ENCODE measurements at places on chromosomes 12 and 14. TPM values are rescaled to one million over a fixed set of nuclear protein-coding genes. Genes with fewer than 3 reads are reported as not detected.

Gene TAS2R42
- total RNA-seq: not detected

Gene KRT79
- total RNA-seq: not detected

Gene LGR5
- total RNA-seq: 5.2 TPM

Gene SIX1
- not detected for total RNA-seq

Gene DPPA3
- not detected for total RNA-seq

GRCh38 chr12:27651201-27651600 lies 45.0 kb upstream of the REP15 start:
- no peak for DNase-seq

DNA sequence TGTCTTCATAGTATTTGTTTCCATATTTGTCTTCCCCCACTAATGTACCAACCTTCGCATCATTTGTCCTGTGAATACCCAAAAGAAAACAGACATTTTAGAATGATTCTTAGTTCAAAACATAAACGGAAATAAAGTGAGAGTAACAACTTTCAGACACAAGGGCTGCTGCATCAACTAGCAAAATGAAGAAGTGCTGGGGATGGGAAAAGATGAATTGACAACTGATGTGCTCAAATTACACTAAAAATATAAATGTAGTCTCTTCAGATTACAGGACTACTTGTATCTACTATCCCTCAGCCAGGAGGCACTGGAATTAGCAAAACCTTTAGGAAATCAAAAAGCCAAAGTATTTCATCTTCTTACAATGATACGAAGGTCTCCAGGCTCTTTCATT lies 743 bp downstream of the NDUFA12 start:
- DNase-seq: no peak

GRCh38 chr14:50620341-50620740 lies 47.8 kb downstream of the SAV1 start:
- DNase-seq: no peak

DNA sequence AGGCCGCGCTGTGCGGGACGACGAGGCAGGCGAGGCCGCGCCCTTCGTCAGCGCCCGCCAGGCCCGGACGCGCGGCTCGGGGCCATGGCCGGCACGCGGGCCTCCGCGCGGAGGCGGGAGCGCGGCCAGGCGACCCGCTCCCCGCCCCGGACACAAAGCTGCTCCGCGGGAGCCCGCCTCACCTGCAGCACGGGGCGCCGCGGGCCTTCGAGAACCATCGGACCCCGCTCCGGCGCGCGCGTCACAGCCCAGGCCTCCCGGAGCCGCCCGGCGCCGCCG lies 342 bp downstream of the DICER1 start:
- no peak for DNase-seq

DNA sequence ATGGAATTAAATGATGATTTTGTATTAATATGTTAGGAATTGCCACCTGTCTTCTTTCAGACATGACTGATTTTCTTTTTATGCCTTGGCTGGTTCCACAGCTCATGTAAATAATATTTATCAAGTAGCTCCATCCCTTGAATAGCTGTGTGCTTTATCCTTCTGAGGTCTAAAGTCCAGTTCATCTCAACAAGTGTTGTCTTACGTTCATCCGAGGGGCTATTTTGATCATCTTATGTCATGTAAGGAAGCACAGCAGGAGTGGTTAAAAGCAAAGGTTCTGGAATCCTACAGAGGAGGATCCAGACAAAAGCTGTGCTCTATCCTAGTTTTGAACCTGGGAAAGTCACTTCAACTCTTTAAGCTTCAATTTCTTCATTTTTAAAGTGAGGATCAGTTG lies 123.7 kb upstream of the ATP2B1 start:
- no peak for DNase-seq

DNA sequence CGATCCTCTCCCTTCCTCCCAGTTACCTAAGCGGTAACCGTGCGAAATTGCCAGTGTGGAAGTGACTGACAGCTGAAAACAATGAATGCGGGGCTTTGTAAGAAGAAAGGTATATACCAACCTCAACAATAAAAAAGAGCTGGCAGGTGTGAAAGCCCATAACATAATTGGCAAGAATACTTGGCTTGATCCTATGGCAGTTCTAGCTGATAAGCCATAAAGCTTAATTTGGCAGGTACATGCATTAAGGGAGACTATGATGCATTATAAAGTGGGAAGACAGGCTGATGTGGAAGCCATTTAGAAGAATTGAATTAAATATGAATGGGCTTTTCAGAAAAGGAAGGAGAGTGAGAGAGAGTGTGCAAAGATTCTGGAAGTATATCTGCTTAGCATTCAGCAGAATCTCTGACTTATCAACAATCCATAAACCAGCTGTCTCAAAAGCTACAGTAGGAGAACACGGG lies 71.3 kb downstream of the CRACR2A start:
- no peak for DNase-seq

DNA sequence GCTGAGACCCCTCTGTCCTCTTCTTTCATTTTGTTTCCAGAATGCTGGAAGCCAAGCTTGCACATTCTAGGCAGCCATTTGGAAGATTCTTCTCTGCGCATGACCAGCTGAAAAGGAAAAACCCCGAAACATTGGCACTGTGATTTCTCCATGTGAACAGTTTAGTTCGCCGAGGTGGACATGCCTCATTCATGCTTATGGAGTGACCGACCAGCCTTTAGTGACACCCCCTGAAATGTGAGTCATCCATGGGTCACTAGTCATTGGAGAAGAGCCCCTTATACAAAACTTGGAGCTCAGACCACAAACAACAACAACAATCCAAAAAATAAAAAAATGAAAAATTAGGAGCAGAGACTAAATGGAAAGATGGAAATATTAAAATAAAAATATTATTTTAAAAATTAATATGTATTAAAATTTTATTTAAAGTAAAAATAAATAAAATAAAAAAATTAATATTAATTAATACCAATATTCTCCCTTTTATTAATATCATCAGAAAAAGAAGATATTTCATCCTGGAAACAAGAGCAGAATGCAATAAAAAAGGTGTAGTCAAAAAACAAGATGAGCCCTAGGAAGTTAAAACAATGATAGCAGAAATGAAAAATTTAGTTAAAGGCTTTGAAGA lies 9.5 kb upstream of the KRT7 start:
- no peak for DNase-seq

- no peak for DNase-seq
These were observed 103.8 kb downstream of the OSBPL8 start for GRCh38 chr12:76455582-76456345.

GRCh38 chr14:32754209-32754608 lies 184.5 kb upstream of the NPAS3 start:
- DNase-seq: no peak

DNA sequence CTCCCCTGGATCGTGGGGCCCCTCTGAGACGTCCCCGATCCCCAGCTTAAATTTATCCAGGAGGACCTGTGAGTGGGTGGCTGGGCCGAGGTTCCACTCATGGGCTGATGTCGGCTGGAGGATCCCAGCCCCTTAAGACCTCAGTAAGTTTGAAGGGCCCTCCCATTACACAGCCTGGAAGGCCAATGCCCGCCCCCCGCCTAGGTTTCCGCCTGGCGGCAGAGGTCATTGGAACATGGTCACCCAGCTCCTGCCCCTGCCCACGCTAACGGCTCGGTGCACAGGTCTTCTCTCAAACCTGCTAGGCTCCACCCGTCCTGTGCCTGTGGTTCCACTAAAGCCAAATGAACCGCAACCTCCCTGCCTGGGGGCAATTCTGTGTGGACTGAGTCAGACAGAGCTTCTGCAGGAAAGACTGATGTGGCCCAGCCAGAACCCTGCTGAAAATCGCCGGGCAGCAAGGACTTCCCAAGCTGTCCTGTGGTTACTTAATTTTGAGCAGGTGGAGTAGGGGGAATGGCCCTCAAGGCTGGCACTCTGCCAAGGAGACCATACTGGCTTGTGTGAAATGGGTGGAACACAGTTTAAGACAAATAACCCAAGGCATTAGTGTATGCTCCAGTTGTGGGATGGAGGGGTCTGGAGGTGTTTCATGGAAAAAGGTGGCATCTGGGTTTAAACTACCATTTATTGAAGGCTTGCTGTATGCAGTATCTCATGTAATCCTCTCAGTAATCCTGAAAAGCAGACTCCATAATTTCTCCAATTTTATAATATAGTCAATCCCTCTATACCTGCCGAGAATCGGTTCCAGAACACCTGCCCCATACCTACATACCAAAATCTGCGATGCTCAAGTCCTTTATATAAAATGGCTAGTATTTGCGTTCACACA lies 903 bp upstream of the NT5DC3 start:
- DNase-seq: peak; percentile 62

DNA sequence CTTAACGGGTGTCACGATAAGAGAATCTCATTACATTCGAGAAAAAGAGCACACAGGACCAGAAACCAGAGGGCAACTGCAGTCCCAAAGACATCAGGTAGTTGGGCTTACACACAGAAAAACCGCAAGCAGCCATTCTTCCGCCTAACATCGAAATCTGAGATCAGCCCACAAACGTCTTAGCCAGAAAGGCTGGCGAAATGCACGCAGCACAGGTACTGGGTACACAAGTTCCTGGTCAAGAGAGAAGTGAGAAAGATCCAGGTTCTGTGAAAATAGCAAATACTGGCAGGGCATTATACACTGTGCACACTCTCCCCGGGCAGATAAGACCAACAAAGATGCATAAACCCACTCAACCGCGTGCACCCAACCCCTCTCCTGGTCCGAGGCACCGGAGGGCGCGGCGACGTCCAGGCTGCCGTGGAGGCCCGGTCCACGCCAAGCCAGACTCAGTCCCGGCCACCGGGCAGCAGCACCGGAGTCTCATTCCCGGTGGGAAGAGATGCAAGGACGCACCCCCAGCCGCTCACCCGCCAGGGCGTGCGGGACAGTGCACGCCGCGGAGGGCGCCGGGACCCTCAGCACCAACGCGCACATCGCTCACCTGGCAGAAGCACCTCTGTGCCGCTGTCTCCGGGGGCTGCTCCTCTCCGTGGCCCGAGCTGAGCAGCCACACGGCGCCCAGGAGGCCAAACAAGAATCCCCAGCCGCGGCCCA lies 437 bp downstream of the ERO1A start:
- DNase-seq: no peak

DNA sequence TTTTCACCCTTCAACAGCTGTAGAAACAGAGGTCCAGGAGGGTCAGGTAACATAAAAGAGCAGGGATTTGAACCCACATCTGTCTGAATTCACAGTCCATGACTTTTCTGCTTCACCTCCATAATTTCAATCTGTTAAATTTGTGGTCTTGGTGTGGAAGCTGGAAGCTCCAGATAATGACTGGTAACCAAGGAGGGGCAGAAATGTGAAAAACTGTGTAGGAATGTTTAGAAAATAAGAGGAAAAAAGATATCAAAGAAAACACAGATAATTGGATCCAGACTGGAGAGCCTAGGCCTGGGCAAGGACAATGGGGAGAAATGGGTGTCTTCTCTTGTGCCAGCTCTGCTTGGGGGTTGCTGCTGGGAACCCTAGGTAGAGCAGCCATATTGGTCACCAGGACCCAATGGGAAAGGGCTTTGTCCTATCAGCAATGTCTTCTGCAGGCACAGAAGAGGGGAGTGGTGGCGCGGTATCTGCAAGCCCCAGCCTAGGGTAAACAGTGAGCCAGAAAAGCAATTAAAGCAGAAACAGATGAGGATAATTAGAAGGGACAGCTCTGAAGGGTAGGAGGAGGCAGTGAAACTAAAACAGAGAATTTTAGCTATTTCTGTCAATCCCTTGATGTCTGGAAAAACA lies 54.3 kb upstream of the CCDC91 start:
- DNase-seq: no peak

DNA sequence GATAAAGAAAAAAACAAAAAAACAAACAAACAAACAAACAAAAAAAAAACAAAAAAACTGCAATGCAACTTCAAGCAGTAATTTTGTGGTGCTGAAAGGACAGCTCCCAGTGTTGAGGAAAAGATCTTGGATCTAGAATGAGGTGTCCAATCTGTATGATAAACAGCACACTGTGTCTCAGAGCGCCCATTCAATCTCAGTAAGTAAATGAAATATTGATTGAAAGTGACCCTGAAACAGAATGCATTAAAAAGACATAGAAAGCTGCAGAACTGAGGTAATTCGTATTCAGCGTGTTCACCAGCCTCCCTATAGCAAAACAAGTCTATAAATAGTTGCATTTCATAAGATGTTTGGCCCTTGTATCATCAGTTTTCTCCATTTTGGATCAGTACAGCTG lies 153.0 kb downstream of the NOVA1 start:
- DNase-seq: no peak

Measured in left colon (tissue), 2 donors.